ENCODE measurements at places on chromosomes 1 and 21. TPM values are rescaled to one million over a fixed set of nuclear protein-coding genes. Genes with fewer than 3 reads are reported as not detected.

RORC gene
- 1.3 TPM for total RNA-seq

DNA sequence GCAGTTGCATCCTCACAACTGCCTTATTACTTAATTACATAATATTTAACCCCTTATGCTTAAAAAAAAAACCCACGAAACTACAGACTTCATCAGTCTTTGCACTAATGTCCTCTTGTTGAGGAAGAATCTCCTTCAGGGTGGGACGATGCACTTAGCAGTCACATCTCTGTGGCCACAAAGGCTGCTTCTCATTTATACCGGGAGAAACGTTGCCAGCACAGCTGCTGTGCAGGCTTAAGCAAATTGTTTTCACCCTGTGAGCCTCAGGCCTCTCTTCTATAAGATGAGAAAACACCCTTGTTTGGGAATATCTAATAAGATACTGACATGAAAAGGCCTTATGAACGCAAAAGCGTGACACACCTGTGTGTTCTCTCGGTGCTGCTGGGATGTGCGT, 2.9 kb upstream of the OBSCN start:
- no peaks in the 10 kb centered on the region for H3K36me3 ChIP-seq
- H3K4me3 ChIP-seq = no peak overlapping the region
- no peaks in the 10 kb centered on the region for H3K4me1 ChIP-seq
- no peak for DNase-seq
- no peak overlapping the region for H3K27ac ChIP-seq

FAF1 gene
- 67.2 TPM for total RNA-seq

TNN gene
- total RNA-seq = not detected

DNA sequence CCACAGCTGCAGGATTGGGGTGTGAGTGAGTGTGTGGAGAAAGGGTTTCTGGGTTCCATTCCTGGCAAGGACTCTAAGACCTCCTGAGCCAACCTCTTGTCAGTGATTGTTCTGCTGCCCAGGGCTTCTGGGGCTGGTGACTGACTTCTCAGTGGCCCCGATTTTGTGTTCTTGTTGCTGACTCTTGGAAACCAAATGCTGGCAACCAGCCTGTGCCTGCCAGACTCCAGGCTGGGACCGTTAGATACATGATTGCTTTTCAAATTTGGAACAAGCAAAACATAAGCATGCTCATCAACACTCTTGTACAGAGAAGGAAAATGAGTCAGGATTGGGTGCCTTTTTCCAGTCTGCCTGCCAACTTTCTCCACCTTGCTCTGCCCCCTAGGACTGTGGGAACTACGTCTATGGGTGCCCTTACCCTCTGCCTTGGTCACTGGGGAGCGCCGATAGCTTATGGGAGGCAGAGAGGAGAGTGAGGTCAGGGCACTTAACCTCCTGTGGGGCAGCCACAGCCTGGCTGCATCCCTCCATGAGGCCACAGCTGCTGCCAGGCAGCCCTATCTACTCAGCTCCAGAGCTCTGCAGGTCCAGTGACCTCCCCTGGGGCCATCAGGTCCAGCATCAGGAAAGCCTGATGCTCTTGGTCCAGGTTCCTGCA, 39.3 kb upstream of the EPS8L3 start:
- peak overlapping the region; percentile 75 for H3K4me3 ChIP-seq
- no peak for DNase-seq
- H3K27ac ChIP-seq = peak overlapping the region; percentile 98
- peaks cover 76% of the 10 kb centered on the region for H3K4me1 ChIP-seq
- H3K36me3 ChIP-seq = no peaks in the 10 kb centered on the region

MYOM3 gene
- total RNA-seq = not detected

CD53 gene
- 185 TPM for total RNA-seq

DNA sequence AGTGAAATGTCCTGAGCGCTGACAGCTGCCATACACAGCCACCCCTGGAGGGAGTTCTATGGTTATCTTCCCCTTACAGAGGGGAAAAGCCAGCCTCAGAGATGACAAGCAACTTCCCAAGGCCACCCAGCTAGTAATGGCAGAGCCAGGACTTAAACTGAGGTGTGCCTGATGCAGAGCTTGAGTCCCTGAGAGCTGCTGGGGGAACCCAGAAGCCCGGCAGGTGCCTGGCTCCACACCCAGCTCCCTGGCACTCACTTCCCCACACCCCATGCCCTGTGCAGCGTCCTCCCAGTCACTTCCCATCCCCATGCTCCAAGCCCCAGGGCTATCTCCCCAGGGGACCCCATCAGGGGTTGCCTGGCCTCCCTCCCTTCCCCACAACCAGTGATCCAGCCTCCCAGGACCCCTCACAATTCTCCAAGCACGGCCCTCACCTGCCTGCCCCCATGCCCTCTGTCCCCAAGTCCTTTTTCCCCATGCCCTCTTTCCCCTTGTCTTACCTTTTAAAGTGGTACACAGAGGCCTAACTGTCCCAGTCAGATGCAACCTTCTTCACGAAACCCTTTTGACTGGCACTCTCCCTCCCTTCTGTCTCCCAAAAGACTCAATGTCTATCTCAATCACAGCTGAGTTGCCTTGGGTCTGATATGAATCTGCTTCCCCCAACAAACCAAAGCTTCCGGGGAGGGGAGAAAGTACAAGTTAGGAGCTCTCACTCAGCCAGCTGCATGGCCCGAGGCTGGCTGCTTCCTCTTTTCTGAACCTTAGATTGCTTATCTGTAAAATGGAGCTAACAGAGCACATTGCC, 39.8 kb upstream of the LRP8 start:
- peak; percentile 84 for DNase-seq
- peaks cover 2% of the 10 kb centered on the region for H3K27me3 ChIP-seq
- H3K4me3 ChIP-seq = peak overlapping the region; percentile 83
- H3K4me1 ChIP-seq = peaks cover 16% of the 10 kb centered on the region
- H3K27ac ChIP-seq = peak overlapping the region; percentile 84
- peaks cover 2% of the 10 kb centered on the region for H3K36me3 ChIP-seq

Data from activated CD4-positive, alpha-beta T cell treated with anti-CD3 and anti-CD28 coated beads, Interleukin-2, amount 10 ng/mL, durations not matched to agents 24 days and 14 days (primary cell).